ENCODE measurements at places on chromosomes 6 and 20.

DNA sequence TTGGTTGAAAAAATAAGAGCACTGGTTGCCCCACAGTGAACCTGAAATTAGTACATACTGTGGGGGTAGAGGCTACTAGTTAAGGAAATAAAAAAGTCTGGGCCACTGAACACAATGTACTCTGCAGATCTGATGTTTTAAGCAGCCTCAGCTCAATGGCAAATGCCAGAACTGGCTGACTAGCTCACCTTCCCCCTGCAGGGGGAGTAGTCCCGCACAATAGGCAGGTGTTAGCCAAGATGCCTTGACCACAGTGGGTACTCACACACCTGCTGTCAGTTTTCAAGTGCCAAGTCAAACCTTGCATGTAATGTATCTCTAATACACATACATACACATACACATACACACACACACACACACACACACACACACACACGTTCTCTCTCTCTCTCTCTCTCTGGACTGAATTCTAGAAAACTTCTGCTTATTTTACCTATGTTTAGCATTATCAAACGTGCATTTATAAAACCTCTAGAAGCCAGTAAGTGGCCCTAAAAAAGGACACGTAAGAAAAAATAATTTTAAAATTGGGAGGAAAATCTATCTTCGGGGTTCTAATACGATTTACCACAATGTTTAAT is 36.1 kb downstream of the GMDS start:
- DNase-seq, result peak; percentile 76

- no peak for DNase-seq
These were observed 17.1 kb upstream of the RPN2 start for GRCh38 chr20:37161830-37162549.

DNA sequence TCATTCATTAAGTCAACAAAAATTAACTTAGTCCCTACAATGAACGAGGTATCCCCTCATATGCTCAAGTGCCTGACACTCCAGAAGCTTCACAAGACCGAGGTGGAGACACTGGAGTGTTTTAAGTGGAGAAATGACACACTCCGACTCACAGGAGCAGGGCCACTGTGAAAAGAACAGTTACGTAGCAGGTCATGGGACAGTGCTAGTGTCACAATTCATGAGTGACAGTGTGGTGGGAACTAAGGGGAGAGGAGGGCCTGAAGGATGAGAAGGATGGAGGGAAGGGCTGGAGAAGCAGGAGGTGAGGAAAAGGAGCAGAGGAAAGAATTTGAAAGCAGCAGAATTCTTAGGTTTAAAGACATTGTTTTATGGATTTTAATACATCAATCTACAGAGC is 1.3 kb upstream of the HLA-A start:
- DNase-seq, result no peak

DNA sequence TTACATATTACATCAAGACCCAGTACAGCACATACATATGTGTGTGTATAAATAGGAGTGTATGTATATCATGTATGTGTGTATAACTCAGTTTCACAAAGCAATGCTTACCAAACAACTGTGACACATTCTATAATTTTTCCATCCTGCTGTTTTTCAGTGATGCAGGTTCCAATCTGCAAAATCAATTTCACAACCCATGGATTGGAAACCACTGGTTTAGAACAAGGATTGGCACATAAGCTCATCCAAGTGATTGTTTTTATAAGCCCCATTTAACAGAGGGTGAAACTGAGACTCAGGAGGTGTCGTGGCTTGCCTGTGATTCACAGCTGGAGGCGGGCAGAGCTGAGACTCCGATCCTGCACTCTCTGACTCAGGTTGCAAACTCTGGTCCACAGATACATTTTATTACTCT is 158.2 kb downstream of the ZMYND8 start:
- peak; percentile 15 for DNase-seq

GRCh38 chr6:147035886-147036285 is 168.3 kb upstream of the STXBP5 start:
- DNase-seq, result no peak

DNA sequence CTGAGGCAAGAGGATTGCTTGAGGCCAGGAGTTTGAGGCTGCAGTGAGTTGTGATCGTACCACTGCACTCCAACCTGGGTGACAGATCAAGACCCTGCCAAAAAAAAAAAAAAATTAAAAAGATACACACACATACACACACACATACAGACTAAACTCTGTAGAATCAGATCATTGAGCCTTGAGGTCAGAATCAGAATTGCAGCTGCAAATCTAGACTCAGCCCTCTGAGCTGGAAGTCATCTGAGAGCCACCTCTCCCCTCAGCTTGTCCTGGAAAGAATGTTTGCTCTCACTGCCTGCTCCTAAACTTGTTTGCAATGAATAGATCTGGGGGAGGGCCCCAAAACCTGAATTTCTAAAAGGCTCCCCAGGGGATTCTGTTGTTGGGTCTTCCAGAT is 41.4 kb upstream of the ANGPT4 start:
- no peak for DNase-seq

- no peak for DNase-seq
These were observed 3.4 kb downstream of the NUDT3 start for GRCh38 chr6:34389034-34389433.

- DNase-seq, result no peak
These were observed 3.7 kb downstream of the TNXB start for GRCh38 chr6:32105433-32105832.

GRCh38 chr20:57693002-57693582 is 16.7 kb downstream of the PMEPA1 start:
- DNase-seq, result no peak

- no peak for DNase-seq
These were observed 25.9 kb downstream of the ADGRF1 start for GRCh38 chr6:47016261-47016660.

GRCh38 chr6:162497389-162497788 is 230.2 kb downstream of the PRKN start:
- DNase-seq, result no peak

GRCh38 chr6:47743744-47744143 is 38.1 kb upstream of the OPN5 start:
- DNase-seq, result no peak

- DNase-seq, result no peak
These were observed 64.0 kb downstream of the RSPO3 start for GRCh38 chr6:127182501-127182900.

DNA sequence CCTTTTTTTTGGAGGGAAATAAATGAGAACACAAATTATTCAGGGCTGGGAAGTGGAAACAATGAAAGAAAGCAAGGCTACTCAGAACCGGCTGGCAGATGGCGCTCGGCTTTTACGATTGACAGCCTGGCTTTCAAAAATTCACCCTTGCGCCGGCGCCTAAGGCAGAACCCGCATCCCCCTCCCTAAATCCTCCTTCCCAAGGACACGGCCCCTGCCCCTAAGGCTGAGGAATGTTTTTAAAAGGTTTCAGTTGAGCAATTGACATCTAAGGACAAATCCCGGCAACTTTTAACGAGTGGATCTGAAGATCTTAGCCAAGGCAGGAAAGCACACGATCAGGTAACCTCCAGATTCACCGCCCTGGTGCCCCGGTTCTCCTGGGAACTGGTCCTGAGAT is 16.3 kb downstream of the GNAS start:
- no peak for DNase-seq

GRCh38 chr20:35466856-35467255 is 11.5 kb downstream of the CEP250 start:
- DNase-seq, result no peak

DNA sequence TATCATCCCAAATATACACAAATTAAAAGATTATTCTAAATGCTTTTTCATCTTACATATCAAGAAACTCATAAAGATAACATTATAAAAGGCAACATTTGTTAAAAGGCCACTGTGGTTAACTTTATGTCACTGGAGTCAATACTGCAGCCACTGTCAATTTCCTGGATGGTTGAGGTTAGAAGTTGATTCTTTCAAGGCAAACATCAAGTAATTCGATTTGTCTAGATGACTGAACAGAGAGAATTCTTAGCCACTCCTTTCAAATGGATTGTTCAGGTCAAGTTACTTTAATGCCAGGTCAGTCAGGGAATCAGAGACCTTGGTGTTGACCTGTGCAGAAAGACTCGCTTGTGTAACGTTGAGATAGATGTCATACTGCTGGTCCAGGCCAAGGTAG is 44.4 kb upstream of the SIM1 start:
- no peak for DNase-seq

- DNase-seq, result no peak
These were observed 102.1 kb downstream of the DLGAP4 start for GRCh38 chr20:36408219-36408618.

GRCh38 chr6:157068691-157069324 is 254.5 kb downstream of the TMEM242 start:
- peak; percentile 48 for DNase-seq

GRCh38 chr20:15710636-15711035 is 862.6 kb downstream of the KIF16B start:
- no peak for DNase-seq

- DNase-seq, result no peak
These were observed 45.8 kb downstream of the PLCB4 start for GRCh38 chr20:9114709-9115108.

- no peak for DNase-seq
These were observed 55.6 kb downstream of the UTRN start for GRCh38 chr6:144340541-144341371.

GRCh38 chr6:168333039-168333438 is 13.5 kb upstream of the DACT2 start:
- no peak for DNase-seq

DNA sequence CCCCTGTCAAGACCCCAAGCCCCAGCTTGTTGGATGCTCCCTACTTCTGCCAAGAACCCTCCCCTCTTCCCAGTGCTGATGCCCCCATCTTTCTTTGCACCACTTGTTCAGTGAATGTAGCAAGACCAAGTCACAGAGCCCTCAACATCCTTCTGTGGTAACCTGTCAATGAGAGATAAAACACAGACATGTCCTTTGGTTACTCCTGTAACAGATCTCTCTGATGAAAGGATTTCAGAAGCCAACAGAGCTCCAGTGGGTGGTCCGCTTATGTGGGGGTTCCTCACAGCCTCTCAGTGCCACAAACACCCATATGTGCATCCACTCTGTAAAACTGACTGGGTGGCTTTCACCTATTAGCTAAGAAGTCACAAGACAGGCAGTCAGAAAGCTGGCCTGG is 93.2 kb upstream of the CST7 start:
- no peak for DNase-seq

DNA sequence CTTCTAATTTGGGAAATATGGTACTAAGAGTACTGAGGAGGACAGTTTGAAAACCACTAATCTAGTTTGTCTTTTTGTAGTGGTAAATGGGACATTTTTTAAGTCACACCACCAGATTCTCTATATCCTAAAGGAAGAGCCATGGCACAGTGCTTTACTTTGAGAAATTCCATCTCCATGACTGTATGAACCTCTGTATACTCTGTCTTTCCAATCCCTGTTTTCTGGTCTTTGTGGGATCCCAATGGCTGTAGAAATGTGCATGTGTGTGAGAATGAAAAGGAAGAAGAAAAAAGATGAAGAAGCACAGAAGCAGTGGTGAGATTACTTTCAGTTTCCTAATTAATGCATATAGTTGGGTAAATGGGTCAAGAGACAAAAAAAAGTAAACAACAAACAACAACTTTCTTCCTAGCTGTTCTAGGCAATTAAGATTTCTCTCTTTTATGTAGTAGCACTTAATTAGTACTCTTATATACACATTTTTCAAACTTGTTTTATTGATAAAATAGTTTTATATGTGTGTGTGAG is 141.2 kb upstream of the HCRTR2 start:
- no peak for DNase-seq

DNA sequence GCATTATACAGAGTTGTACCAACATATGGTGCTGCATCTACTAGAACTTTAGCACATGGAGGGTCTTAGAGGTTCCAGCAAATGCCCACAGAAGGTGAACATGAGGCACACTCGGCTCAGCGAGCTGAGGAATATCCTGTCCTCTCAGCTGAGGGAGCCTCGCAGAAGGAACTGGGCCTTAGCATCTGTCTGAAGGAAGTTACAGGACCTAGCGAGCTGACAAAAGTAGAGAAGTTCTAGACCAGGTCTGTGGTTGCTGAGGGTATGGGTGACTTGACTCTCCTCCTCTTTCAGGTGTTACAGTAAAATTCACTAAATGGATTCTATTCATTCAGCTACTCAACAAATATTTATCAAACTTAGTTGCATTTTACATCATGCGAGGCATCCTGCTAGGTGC is 157.2 kb downstream of the ZDHHC14 start:
- DNase-seq, result no peak

DNA sequence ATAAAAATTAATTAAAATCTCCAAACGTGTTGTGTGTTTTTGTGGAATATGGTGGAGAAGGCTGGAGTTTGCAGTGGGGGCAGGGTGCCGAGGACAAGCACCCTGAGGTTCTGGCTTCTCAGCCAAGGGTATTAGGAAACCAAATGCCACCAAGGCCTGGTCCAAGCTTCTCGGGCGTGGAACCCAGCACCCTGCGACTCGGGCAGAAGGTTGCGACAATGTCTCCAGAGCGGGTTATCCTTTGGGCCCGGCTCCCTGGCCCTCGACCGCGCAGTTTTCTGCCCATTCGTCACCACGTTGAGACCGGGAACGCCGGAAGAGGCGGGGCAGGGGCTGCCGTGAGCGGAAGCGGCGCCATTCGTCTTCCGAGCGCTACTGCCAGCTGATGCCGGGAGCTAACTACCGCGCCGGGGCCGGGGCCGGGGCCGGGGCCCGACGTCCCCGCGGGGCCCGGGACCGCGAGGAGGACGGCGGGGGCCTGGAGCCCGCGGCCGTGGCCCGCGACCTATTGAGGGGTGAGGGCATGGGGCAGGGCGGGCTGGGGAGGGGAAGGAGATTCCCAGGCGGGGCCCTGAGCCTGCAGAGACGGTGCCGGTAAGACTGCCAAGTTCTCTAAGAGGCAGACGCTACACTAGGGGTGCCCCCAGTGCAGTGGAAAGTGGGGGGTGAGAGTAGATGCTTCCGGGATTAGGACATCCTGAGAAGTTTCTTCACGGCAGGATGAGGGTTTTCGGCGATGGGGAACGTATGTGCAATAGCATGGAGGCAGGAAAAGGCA is at the start of gene RRP36:
RRP36 (plus strand) TSS at position 354 of the 778 bp plus-strand sequence; CDS start at position 386, 32 bp downstream.
- peak; percentile 76 for DNase-seq

DNA sequence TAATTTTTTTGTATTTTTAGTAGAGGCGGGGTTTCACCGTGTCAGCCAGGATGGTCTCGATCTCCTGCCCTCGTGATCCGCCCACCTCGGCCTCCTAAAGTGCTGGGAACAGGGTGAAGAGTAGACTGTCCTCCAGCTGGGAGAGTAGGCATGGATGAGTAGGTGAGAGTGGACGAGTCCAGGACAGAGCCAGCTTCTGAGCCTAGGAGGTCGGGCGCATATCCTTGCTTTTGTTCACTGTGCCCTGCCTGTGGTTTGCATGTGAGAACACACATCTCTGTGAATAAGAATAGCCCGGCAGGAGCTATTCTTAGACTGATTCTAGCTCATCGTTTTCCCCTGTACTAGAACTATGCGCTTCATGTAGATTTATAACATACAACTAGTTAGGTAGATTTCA is 78.3 kb downstream of the RPP40 start:
- no peak for DNase-seq

DNA sequence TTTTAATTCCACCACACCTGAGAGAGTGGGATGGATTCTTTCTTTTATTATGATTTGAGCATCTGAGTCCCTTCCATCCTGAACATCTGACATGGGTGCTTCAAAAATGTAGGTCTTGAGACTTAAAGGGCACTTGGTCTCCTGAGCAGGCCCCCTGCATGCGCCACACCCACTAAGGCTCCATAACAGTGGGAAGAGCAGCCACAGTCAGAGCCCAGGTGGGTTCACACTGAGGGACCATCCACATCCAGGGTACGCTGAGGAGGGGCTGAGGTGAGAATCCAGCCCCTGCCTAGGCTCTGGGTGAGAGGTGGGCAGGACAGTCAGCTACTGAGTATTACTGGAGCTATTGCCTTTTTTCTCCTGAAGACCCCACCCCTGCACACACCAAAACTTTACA is 42.7 kb downstream of the HLA-A start:
- DNase-seq, result no peak

GRCh38 chr6:113672491-113673149 is 184.5 kb upstream of the MARCKS start:
- DNase-seq, result no peak
